ENCODE measurements at places on chromosomes 5 and 9.

DNA sequence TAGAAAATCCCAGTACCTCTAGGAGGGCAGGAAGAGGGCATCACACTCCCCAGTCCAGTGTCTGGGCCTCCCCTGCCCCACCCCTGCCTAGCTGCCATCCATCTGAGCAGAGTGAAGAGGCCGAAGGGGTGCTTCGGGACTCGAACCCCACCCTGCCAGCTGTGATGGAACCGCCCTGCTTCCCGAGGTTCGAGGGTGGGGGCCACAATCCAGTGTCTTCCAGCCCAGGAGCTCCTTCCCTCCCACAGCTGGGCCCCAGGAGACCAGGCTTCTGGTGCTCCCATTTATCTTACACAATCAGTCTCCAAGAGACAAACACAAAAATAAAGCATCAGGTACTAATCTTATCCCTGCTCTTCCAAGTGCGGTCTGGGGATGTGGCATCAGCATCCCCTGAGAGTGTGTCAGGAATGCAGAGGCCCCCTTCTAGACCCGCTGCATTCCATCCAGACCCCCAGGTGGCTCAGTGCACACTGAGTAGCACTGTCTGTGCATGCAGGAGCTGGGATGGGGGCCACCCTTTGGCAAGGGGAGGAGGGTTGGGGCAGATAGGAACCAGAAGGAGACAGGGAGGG, 122.8 kb upstream of the TBC1D2 start:
- peak; percentile 44 for DNase-seq

DNA sequence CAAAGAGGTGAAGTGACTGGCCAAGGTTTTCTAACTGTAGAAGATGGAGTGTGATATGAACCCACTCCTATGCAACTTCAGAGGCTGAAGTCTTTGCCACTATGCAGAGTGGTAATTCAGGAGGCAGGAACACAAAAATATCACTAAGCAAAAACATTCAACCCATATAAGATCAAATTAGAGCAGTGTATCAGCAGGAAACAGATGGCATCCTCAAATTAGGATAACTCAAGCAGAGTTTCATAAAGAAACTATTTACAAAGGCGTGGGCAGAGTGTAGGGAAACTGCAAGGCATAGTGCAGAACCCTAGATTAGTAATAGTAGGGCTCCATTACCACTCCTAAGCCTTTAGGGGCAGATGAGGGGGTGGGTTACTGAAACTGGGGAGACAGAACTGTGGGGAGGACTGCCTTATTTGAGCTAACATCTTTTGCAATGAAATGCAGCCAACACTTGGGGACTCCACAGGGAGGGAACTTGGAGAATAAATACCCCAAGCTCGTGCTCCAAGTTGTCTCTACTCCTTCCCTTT, 72.2 kb downstream of the PTTG1 start:
- DNase-seq, result no peak

DNA sequence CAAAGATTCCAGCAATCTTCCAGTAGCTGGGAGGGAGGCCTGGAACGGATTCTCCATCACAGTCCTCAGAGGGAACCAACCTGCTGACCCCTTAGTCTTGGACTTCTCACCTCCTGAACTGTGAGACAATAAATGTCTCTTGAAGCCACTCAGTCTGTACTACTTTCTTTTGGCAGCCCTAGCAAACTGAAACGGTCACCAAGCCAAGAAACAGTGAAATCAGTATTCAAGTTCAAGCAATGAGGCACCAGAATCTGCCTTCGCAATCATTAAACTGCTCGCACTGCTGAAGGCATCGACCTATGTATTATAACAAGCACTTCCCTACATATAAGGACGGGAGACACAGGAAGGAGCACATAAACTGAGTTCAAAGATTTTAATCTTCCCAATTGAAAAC, 120.6 kb upstream of the PUM3 start:
- no peak for DNase-seq

DNA sequence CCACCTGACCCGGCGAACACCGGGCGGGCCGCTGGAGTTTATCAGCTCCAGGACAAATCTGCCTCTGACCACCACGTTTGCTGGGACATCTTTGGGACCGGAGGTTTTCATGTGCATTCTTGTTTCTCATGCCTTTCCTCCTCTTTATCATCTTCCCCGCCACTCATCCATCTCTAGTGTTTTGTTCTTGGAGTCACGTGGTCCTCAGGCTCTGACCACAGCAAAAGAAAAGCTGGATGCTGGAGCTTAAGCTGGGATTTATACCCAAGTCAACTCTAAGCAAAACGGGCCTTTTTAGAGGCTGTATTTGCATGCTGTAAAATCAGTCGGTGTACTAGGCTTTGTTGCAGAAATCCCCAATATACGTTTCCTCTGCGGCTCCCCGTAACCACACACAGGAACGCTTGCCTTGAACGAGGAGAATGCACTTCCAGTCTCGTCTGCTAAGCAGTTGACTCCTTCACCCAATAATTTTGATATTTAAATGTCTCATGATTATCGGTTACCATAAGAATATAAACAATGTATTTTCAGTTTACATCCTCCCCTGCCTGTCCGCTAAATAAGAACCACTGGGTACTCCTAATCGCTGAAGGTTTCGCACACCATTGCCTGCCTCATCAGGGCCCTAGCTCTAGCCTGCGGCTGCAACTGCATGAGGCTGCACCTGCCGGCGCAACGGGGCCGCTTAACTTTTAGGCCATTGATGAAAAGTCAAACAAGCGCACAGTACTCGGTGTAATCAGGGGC, 560 bp upstream of the NDUFS6 start:
- peak; percentile 58 for DNase-seq

GRCh38 chr5:159657298-159657697, 259.0 kb upstream of the ADRA1B start:
- DNase-seq, result no peak

DNA sequence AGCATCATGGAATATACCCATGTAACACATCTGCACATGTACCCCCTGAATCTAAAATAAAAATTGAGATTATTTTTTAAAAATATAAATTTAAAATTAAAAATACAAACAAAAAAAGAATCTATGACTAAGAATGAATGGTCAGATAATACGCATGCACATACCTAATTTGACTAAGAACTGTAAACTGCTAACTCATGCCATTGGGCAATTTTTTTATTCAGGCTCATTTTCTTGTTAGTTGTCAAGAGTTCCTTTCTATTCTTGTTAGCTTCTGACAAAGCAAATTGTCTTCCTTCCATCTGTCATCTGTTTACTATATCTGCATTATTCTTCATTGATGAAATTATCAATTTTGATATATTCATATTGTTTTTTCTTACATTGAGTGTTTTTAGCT, 69.5 kb upstream of the HAND1 start:
- DNase-seq, result no peak

GRCh38 chr5:178993955-178994579, 1.1 kb downstream of the GRM6 start:
- no peak for DNase-seq

GRCh38 chr5:144267961-144268513, 97.4 kb downstream of the KCTD16 start:
- DNase-seq, result no peak

- peak; percentile 94 for DNase-seq
These were observed 4.5 kb downstream of the DUSP1 start for GRCh38 chr5:172766287-172767108.

DNA sequence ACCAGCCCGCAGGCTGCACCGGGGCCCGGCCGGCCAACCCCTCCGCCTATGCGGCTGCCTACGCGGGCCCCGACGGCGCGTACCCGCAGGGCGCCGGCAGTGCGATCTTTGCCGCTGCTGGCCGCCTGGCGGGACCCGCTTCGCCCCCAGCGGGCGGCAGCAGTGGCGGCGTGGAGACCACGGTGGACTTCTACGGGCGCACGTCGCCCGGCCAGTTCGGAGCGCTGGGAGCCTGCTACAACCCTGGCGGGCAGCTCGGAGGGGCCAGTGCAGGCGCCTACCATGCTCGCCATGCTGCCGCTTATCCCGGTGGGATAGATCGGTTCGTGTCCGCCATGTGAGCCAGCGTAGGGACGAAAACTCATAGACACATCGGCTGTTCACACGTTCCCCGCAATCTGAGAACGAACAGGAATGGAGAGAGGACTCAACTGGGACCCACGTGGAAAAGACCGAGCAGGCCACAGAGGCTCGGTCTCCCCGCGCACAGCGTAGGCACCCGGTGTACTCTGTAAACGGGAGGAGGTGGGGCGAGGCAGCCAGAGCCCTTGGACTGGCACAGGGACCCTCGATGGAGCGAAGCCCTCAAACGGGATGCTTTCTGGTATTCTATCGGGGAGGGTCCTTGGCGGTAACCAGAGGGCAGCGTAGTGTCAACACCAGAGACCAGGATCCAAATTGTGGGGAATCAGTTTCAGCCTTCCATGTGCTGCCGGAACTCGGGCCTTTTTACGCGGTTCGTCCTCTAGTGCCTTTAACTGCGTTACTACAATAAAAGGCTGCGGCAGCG, 1.9 kb downstream of the FOXE1 start:
- no peak for DNase-seq

GRCh38 chr5:75666801-75667200, 50.4 kb downstream of the POC5 start:
- no peak for DNase-seq

DNA sequence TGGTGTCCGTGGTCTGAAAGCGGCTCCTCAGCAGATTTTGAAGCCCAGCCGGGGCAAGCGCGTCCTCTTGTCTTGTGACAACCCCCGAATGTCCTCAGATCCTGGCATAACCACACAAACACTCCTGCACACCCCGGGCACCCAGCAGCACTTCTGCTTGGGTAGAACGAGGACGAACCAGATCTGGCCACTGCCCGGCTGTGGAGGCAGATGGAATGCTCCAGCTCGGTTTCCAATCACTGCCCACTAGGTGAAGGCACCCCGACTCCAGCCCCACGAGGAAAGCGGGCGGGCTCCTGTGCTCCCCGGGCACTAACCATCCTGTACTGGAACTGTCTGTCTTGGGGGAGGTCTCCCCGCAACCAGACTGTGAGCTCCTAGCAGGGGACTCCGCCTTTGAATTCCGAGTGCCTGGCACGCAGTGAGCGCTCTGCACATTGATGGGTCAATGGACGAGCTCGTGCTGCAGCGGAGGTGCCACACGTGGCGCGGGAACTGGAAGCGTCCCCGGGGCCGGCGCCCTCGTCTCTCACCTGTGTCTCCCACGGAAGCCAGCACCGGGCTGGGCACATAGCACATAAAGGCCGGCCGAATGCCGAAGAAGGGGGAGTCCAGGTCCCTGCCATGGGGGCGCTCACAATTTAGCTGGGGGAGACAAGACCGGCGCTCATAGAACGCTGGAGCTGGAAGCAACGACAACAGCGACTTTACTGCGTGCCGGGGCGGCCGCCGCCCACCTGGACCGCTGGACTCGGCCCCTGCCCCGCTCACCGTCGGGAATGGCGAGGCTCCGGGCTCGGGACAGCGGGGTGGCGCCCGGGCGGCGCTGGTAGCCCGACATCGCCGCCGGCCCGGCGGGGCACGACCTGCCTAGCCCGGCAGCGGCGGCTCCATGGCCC, 608 bp downstream of the ENTR1 start:
- DNase-seq, result peak; percentile 42

- no peak for DNase-seq
These were observed 355.0 kb upstream of the PANK3 start for GRCh38 chr5:168934169-168934568.

DNA sequence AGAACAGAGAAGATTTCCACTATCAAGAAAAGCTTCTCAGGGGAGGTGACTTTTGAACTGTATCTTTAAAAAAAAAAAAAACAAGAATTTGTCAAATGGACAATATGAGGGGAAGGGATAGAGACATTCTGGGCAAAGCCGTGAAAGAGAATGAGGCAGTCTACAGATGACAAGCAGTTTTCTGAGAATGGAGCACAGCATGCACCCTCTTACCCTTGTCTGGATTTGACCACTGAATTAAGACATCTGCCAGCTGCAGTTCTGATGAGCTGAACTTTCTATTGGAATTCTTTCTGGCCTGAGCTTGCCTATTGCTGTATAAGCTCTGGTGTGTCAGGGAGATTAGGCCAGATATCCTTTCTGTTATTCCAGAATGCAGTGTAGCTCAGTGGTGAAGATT, 10.3 kb upstream of the RANBP3L start:
- DNase-seq, result no peak

DNA sequence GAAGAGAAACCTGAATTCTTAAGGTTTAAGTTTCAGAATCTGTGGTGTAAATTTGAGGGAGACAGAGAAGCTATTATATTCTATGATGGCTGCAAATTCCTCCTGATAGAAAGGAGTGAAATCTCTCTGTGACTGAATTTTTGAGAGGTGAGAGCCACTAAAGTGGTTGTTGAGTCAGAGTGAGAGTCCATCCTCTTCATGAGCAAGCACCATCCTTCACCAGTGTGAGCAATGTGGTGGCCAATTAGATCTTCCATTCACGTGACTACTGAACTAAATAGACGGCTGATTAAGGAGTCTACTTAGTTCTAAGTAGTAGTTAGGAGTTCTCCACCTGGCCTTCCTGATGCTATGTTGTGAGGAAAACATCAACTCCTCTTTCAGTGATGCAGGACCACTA, 147.8 kb upstream of the CCNH start:
- no peak for DNase-seq

DNA sequence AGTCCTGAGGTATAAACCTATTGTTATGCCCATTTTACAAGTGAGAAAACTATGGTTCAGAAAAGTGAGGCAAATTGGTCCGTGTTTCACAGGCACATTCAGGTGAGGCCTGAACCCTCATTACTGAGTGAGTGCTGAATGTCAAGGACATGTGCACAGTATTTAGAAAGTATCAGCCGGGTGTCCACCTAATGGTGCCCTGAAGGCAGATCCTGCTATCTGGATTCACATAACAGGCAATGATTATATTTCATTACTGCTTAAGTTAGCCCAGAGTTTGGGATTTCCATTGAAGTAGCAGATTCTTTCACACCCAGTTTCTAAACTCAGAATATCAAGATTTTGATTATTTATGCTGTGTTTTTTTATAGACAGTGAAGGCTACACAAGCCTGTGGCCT, 142.7 kb downstream of the LHFPL2 start:
- no peak for DNase-seq

GRCh38 chr9:136657974-136658848, 4.5 kb upstream of the EGFL7 start:
- DNase-seq, result no peak

GRCh38 chr5:139647506-139648204, 494 bp upstream of the CXXC5 start:
- DNase-seq, result no peak

GRCh38 chr9:69204849-69205248, 30.8 kb downstream of the TJP2 start:
- DNase-seq, result peak; percentile 86

DNA sequence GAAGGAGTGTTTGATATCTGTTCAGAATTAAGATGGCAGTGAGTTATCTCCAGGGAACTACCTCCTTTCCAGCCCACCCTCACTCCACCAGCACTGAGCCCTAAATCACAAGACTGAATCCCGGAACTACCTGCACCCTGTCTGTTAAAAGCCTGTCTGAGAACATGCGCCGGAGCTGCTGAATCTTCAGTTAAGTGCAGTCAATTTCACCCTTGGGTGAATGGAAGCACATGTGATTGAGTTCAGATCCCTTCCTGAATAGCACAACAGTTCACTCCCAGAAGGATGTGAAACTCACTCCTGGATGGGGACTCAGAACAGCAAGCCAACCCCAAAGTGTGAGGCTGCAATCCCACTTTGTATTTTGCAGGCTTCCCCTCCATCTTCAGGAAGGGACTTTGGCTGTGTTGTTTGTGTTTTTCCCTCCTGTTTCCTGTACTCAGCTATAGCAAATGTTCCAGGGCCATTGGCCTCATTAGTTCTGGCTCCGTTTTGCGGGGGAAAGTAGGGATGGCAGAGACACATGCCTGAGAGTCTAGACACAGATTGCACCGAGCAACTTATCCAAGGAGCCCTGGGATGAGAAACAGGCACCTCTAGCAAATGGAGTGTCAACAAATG, 43.4 kb downstream of the DPYSL3 start:
- DNase-seq, result peak; percentile 20
